Stimulated activated CD8-positive, alpha-beta memory T cell treated with anti-CD3 and anti-CD28 coated beads, Interleukin-7, amount 100 ng/mL, for 24 hours (primary cell): ENCODE measurements at places on chromosomes 2 and 18.

DNA sequence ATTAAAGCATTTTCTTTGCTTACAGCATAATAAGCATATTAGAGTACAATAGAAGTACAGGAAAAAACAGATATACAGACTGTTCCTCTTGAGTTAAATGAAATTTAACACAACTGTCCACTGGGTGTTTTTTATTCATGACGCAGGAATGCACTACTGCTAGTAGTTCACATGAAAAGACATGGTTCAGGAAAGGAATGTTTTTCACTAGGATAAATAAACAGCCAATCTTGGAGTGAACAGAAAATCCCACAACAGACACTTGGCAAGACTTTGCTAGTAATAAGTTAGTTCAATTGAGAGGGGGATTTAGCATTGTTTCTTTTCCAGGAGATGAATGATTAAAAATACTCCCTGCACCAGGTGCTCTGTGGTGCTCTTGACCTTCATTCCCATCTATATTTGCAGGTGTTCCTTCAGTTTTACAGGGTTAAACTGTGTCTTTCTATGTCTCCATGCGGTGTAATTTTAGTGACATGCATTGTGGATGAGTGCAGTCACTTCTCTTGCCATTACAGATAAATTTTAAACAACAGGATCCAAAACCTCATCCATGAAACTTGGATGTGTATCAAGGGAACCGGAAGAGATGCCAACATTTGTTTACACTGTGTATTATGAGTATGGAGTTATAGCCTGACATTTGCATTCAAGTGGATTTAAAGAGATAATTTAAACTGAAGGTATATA is 796.6 kb downstream of the DSC3 start:
- DNase-seq = no peak

- DNase-seq = no peak
Measured at GRCh38 chr2:96175951-96176350, 30.7 kb upstream of the DUSP2 start.

DNA sequence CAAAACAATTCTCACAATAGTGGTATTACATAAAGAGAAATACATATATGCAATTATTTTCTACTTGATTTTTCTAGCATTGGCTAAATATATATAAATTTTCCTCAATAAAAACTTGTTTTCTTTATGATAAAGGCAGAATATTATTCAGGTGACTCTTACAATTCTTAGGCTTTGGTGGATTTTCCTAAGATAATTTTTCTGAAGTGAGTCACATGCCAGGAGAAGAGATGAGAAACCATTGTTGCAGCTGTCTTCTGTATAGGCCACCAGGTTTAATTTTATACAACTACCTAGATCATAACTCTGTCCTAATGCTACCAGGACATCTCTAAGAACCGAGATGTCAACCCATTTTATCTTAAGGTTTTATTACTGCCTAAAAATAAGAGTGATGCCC is 552.4 kb upstream of the CDH2 start:
- DNase-seq = no peak

DNA sequence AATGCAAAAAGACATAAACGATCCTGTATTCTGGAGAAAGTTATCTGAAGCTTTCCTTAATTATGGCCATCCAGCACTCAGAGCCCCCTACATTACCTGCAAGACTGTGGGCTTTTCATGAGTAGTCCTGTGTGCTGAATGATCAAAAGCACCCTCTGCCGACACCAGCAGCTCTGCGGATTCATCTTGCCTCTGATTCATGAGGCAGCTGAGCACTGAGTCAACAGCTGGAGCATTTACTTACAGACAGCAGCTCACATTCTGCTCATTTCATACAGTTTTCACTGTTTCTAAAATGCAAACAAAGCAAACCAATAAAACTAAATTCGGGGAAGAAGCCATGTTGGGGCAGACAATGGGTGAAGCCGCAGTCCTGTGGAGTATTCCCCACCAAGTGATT is 886.5 kb downstream of the CNTNAP5 start:
- no peak for DNase-seq

DNA sequence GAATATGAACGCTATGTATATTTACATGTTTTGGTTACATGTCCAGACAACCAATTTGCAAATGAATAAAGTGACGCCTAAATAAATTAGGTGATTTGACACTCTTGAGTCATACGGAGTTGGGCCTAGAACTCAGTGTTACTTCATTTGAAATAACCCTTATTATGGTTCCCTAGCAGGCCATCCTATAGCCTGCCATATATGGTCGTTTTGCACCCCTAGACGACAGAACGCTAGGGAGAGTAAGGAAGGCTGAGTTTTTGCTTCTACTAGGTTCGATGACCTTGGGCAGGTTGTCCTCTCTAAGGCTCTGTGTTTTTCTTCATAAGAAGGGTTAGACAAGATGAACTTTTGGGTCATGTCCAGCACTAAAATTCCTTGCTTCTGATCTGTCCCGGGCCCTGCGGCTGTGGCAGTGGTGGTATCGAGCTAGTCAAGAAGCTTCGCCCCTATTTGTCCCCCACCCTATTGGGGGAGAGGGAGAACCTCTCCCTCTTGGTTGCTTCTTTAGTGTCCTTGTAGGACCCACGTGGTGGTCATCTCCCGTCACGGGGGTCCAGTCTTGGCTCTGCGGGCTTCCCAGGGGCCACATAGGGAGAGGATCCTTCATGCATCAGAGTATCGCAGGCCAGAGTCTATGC is 574 bp upstream of the EML4 start:
- no peak for DNase-seq

GRCh38 chr18:77020561-77020960 is 112.0 kb downstream of the MBP start:
- no peak for DNase-seq

GRCh38 chr18:45865466-45865865 is 40.0 kb downstream of the SIGLEC15 start:
- DNase-seq = no peak

GRCh38 chr2:160388464-160389263 is 104.9 kb downstream of the RBMS1 start:
- no peak for DNase-seq

GRCh38 chr2:114550364-114550763 is 107.9 kb downstream of the DPP10 start:
- DNase-seq = no peak

GRCh38 chr18:12944709-12945108 is 3.1 kb upstream of the SEH1L start:
- no peak for DNase-seq

DNA sequence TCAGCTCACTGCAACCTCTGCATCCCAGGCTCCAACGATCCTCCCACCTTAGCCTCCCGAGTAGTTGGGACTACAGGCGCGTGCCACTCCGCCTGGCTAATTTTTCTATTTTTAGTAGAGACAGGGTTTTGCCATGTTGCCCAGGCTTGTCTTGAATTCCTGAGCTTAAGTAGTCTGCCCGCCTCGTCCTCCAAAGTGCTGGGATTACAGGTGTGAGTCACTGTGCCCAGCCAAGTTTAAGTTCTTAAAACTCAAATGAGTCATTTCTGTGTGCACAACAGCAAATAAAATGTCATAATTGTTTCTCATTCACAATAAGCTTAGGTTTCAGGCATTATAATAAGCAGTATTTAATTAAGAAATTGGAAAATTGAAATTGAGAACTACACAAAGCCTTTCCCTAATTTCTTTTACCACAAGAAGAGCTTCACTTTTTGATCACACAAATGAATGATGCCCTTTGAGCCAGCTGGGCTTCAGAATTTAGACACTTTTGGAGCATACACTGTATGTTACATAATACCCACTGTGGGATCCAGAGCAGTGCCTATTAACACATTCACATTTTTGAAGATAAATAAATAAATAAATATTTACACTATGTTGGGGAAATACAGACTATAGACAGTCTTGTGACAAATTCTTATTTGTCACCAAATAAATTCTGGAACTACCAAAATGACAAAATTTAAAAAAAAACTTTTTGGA is 8.6 kb upstream of the ME2 start:
- DNase-seq = no peak

- DNase-seq = no peak
Measured at GRCh38 chr2:239763433-239764097, 261.6 kb downstream of the NDUFA10 start.

- no peak for DNase-seq
Measured at GRCh38 chr18:57959278-57959677, 84.7 kb upstream of the NEDD4L start.

GRCh38 chr2:230678451-230678850 is 34.2 kb upstream of the CAB39 start:
- no peak for DNase-seq

DNA sequence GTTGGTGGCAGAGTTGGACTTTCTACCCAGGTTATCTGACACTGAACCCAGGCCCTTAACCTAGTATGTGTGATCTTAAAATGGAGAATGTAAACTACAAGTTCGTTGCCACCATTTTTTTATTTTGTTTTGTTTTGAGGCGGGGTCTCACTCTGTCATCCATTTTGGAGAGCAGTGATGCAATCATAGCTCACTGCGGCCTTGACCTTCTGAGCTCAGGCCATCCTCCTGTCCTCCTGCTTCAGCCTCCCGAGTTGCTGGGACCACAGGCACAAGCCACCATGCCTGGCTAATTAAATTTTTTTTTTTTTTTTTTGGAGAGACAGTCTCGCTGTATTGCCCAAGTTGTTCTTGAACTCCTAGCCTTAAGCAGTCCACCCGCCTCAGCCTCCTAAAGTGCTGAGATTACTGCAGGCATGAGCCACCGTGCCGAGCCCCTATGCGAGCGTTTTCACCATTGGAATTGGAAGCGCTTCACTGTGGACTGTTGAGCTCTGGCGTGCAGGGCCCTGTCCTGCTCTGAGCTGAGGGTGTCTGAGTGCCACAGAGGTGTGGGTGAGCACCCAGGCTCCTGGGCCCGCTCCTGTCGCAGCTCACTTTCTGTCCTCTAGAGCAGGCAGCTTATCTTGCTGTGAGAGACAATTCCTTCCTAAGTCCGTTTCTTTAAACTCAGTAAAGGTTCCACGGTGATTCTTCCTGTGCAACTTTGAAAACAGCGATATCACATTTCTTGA is 186.9 kb downstream of the LDLRAD4 start:
- DNase-seq = no peak

DNA sequence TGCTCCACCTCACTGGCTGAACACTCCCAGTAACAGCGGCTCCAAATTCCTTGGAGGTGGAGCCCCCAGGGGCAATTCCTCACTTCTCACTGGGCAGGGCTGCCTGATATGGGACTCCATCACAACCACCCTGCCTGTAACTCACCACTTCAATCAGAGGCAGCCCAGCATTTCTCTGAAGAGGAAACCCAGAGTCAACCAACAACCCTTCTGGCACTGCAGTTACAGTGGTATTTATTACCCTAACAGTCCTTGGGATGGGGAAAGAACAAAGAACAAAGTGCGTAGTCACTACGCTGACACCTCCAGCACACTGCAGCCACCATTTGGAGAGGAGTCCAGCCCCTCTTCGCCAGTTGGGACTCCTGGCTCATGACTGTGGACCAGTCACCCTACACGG is 85.7 kb upstream of the GALNT13 start:
- no peak for DNase-seq

DNA sequence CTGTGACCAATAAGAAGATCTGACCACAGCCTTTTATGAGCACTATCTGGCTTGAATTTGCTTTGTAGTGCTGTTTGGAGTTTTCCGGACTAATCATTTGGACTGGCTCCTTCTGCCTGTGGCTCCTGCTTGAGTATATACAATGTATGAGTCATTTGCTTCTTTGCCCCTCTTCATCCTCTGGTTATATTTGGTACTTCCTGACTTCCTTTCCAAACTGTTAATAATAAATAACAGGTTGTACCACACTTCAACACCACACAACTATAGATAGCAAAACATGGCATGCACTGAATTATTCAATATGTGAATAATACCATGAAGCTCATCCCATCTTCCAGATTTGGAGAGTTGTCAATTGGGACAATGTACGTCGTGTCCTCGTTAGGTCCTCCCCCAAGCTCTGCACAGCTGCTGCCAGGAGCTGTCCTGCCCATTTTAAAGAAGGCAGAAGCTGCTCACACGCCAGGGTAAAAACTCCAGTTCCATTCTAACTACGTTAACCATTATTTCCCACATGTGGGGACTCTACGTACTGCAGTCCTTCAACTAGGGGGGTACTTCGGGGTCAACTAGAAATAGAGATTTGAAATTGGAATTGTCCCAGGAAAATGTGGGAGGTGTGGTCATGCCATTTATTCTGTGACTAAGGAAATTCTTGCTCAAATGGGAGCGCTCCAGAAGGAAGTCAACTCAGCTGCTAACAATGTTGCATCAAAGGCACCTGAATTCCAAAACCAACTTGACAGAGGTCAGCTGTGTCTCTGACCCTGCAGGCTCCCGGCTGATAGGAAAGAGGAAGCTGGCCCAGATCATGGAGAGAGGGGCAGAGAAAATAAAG is 38.1 kb downstream of the ST8SIA5 start:
- no peak for DNase-seq

DNA sequence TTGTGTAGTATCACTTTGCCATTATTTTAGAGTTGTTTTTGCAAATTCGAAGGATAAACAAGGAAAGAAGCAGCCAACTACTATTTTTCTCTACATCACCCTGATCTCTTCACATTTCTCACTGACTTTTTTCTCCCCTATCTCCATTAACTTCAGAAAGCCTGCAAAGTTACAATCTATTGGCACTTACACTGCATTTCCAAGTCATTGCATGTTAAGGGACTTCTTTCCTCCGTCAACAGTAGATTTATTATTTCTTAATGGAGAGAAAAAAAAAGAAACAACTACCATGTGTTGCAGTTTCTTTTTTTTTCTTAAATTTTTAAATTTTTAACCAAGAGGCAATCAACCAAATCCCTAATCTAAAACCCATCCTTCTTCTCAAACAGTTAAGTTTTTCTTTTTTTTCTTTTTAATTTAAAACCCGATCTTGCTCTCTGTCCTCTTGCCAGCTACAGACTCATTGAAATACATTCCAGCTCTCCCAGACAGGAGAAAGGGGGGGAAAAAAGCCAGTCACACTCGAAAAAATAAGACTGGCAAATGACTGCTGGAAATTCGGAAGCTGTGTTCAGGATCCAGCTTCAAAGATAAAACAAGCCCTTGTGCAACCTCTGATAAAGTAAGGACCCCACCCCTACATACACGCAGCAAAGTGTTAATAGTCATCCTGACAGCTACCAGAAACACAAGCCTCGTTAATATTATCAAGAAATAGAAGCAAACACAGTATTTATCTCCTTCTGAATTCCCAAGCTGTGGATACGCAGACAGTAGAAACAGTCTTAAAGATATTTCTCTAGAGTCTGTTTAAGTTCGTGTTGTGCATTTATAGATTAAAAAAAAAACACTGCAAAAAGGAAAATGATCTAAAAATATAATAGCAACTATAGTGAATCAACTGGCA is 1.3 kb downstream of the LRRTM4 start:
- no peak for DNase-seq

DNA sequence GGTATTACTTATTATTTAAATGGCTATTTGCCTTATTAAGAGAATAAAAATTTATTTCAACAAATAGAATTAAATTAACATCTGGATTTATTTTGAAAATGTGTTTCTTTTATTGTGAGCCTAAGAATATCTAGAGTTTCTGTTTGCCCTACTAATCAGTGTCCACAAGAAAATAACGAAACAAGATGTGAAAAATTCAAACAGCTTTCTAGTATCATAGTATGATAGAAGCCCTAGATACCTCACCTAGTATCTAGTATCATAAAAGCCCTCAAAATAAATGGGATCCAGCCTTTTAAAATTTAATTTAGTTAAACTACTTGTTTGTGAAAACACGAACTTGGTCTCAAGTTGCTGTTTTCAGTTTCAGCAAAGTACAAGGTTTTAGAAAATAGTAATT is 13.7 kb upstream of the SLC40A1 start:
- no peak for DNase-seq
